Neuronal stem cell (in vitro differentiated cells): ENCODE measurements at places on chromosomes 5 and 9.

DNA sequence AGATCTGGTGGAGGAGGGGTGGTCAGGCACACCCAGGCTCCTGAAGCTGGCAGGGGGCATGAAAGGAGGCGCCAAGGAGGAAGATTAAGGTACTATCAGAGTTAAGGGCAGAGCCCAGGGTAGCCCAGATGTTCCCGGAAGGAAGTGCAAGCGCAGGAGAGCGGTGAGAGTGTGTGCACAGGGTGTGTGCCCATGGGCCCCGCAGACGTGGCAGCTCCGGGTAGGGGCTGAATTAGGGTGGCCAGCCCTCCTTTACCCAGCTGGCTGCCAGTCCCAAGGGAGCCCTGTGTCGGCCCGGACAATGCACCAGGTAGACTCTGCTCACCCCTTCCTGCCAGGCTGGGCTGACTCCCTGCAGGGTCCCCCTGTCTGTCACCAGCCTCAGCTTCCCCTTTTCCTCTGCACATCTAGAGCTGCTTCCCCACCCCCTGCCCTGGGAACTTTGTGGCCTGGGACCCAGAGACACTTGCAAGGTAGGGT, at the start of gene SMIM33:
SMIM33 (plus strand) TSS at position 184 of the 480 bp plus-strand sequence; CDS start at position 302, 118 bp downstream.
- DNase-seq = no peak

DNA sequence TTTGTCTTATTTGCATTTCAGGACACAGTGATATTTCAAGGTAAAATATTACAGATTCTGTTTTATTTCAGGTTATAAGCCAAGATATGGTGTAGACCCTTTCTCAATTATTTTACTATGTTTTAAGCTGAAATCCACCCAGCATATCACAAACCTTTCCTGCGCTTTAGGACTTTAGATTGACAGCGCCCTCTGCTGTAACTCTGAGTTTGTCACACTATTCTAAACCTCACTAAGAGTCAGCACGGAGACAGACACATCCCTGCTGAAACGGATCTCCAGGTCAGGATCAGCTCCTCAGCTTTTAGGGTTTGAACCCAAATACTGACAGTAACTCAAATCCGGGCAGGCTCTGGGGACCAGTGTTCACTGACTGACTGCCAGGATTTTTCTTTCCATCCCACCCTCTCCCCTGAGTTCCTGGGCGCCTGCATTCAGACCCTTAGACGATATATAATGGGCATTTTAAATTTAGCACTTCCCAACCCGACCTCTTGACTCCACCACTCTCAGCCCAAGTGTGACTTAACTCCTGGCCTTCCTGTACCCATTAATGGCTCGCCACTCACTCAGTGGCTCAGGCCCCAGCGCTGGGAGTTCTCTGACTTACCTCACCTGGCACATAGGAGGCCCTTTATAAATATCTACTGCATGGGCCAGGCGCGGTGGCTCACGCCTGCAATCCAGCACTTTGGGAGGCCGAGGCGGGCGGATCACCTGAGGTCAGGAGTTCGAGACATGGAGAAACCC, 33.5 kb downstream of the TLX3 start:
- no peak for DNase-seq

DNA sequence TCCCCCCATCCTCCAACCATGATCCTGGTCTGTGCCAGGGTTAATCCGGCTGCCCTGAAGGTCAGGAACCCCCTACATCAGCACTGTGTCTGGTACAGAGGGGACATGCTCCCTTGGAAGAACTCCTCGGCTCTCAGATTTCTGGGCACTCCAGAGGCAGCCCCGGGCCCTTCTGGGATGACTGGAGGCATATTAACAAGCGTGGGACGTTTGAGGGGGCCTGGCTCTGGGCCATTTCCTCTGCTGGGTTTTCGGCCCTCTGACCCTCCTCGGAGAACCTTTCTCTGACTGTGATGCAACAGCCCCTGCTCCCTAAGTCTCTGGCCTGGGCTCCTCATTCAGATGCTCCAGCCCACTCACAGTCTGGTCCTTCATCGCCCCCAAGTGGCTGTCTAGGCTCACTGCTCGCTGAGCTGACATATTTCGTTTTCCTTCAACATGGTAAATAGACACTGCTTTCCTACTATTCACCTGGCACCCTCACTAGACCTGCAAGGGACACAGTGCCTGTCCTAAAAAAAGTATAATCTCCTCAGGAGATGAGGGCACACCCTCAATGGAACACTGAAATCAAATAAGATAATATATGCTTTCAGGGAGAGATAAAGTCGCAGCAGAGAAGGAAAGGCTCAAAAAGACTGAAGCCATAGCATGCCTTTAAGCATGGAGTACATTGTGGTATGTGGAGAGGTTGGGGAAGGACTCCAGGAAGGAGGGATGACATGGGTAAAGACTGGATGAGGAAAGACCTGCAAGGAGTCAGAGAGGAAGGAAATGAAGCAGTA, 404.7 kb upstream of the TRPC7 start:
- DNase-seq = peak; percentile 64

- DNase-seq = no peak
These were observed 131.4 kb downstream of the TMEM174 start for GRCh38 chr5:73304381-73304780.

DNA sequence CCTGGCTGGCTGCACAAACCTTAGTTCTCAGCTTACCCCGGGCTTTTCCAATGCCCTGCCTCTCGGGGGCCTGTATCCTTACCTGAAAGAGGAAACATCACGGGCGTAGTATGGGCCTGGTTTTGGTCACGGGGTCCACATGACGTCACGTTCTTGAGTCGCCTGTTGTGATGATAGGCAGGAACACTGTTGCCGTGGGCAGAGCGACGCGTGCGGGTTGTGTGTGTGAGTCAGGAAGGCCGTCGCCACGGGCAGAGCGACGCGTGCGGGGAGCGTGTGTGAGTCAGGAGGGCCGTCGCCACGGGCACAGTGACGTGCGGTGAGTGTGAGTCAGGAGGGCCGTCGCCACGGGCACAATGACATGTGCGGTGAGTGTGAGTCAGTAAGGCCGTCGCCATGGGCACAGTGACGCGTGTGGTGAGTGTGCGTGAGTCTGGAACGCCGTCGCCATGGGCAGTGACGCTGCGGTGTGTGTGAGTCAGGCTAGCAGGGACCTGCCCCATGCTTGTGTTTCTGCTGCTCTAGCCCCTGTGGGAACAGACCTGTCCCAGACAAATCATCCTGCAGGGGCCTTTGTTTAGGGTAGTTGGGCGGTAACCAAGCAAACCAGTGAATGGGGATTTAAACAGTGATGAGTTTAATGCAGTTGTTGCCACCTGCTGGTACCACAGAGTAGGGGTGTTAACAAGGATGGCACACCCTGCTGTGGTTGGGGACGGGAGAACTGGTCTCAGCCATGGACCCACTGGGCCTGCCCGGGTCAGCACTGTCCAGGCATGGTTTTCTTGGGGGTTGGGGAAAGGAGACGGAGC, 19.8 kb downstream of the TRIP13 start:
- peak; percentile 63 for DNase-seq

GRCh38 chr5:125117566-125117965, 371.1 kb upstream of the ZNF608 start:
- DNase-seq = no peak

DNA sequence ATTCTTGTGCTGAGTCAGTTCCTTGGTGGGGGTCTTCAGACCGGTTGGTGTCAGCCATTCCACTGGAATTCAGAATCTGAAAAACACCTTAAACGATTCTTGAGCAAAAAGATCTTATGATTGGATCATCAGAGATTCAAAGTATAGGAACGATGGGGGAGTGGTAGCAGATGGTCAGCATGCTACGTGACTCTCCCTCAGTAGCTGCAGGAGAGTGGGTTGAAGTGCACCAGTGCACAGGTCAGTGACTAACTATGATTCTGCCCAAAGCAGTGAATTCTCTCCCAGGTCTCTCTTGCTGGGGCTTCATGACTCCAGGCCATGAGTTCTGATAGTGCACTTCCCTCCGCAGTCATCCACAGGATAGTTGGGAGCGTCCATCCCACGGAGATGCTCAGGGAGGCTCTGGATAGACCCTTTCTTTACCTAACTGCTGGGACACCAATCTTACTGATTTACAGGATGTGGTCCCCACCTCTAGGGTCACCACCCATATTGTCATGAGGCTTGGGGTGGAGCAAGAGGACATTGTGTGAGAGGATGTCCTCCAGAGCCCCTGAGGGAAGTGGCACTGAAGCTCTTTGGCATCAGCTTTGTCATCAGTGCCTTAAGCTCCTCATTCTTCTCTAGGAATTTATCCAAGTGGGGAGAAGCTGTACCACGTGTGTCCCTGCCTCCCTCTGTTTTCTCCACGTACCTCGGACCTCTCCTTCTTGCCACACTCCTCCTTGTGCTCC, 62.0 kb downstream of the RASGRF2 start:
- no peak for DNase-seq

DNA sequence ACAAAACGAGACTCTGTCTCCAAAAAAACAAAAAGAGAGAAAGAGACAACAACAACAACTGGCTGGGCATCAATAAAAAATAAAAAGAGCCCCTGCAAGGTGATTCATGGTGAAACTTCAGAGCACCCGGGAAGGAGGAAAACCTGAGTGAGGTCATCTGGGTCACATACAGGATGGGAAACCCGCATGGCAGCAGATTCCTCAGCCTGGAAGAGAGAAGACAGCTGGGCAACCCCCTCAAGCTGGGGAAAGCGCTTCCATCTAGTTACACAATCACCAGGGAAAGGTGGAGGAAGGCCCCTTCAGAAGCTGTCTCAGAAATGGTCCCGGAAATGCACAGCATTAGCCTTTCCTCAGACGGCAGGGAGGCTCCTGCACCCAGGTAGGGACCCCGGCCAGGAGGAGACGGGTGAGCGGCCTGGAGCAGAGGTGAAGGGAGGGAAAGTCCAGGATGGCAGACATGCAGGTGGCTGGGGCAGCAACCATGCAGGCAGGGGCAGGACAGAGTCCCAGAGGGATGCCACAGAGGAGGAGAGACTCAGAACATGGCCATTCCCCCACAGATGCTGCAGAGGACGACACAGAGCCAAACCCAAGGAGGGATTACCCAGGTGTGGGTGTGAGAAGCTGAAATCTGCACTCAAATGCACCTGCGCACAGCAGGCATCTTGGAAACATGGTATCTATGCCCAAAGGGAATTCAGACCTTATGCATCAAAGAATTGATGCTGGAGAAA, 29.4 kb downstream of the CAMSAP1 start:
- DNase-seq = no peak

GRCh38 chr5:74424162-74424868, 216.2 kb downstream of the ENC1 start:
- no peak for DNase-seq

DNA sequence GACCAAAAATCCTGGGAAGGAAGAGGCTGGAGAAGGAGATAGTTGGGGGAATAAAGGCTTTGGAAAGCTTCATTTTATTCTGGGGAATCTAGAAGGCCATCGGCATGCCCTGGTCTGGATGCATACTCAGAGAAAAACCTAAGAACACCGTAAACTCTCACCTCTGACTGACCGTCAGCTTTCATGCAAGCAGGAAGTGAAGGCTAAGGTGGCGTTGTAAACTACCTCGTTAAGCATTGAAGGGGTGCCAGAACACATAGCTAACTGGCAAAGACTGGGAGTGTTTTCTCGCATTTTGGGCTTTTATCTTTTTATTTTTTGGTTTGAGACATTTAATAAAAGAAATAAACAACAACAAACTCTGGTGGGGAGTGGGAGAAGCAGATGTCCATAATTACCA, 2.6 kb upstream of the SLC38A9 start:
- no peak for DNase-seq

DNA sequence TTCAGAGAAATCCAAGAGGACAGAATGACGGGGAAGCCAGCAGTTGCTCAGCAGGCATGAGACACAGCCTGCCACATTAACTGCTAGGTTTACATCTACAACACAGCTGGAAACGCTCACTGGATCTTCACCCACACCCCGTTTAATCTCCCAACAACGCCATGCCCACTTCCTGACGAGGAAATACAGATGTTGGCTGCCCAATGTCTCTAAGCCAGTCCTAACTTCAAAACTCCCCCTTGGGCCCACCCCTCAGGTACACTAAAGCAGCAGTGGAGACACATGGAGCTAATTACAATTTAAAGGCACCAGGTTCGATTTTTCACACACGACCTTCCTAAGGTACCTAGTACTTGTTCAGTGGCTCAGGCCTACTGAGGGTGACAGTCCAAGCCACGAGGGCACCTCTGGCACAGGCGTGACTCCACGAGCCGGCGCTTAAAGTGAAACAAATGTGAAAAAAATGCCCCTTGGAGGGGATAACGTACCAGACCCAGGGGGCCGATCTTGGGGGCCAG, 904 bp downstream of the RPL12 start:
- no peak for DNase-seq

GRCh38 chr9:121987314-121987713, 105.8 kb downstream of the TTLL11 start:
- DNase-seq = no peak

GRCh38 chr5:153542536-153542935, 52.1 kb downstream of the GRIA1 start:
- no peak for DNase-seq

DNA sequence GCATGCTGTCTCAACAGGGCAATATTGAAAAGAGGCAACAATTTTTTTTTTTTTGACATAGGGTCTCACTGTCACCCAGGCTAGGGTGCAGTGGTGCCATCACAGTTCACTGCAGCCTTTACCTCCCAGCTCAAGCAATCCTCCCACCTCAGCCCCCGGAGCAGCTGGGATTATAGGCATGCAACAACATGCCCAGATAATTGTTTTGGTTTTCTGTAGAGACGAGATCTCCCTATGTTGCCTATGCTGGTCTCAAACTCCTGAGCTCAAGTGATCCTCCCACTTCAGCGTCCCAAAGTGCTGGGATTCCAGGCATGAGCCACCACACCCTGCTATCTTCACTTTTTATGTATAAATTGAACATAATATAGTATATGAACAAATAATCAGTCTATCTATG, 47.6 kb downstream of the PRELID2 start:
- DNase-seq = no peak

- DNase-seq = no peak
These were observed 5.7 kb downstream of the DCAF10 start for GRCh38 chr9:37806271-37806670.

DNA sequence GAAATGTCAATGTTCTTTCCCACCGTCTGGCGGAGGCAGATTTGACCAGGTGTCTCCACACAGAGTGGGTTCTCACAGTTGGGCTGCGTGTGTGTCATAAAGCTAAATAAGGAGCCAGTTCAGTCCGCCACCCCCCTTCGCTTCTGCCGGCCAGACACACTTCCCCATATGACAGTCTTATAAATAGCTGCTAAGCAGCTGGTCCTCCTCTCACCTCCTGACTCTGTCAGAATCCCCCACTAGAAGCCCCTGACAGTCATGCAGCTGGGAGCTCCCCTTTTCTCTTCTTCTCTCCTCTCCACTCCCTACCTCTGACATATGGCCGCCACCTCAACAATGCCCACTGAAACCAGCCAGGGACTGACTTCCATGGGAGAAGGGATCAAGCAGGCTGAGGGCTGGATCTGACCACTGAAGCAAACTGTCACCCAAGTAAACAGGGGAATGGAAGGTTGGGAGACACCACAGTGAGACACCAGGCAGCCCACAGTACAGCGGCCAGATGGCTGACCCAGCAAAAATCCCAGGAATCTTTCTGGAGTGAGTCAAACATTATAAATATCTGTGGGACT, 141.9 kb upstream of the EFNA5 start:
- no peak for DNase-seq
